Activated CD8-positive, alpha-beta memory T cell treated with anti-CD3 and anti-CD28 coated beads for 1 hour (primary cell): ENCODE measurements at places on chromosomes 16 and 17.

GRCh38 chr17:79535728-79536025, 75.2 kb downstream of the RBFOX3 start:
- DNase-seq = no peak

DNA sequence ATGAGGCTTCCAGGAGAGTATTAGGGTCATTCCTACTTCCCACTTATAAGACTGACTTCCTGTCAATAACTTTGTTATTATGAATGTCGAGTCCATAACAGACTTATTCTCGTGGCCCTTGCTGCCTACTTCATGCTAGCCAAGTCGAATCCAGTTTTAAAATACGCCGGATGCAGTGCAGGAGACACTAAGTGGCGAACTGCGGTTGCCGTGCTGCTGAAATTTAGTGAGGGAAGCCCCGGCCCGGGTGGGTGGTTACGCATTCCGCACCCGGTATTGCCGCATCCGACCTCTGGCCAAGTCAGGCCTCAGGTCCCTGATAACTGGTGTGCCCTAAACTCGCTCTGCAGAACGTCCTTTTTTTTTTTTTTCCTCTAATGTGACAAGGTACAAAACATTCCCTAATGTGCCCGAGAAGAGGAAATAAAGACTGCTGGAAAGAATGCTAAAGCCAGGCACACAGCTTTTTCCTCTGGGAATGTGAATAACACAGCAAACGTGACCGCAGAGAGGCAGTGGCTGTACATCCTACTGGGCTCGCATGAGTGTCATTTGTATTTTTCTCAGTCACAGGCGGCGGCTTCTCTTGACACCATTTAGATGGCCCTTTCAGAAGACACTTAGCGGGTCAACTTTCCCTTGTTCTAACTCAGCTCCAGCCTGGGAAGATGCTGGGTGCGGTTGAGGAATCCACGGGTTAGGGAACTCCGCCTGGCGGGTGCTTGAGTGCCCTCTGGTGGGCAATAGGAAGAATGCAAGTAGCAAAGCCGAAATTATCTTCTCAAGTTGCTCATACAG, 7.1 kb upstream of the AKTIP start:
- DNase-seq = no peak

DNA sequence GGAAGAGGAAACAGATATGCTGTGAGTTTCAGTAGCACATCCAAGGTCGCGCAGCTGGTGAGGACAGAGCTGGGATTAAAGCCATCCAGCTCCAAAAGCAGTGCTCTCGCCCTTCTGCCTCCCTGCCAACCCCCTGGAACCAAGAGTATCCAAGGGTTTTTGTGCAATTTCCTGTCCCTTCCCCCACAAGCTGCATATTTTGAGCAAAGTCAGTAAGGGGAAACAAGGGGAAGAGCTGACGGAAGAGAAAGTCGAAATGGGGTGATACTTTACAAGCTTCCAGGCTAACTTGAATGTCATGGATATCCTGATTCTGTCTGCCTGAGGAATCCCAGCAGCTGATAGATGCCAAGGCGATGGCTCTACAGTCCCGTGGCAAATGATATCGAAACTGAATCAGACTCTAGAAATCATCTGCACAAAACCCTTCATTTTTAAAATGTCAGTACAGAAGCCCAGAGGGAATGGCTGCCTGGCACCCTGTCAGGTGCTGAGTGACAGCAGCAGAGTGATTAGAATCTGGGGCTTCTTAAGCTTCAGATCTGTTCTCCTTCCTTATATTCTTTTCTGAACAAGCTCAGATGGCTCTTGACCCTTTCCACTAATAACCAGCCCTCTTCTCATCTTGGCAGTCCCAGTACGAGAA, 42.9 kb upstream of the TEKT3 start:
- DNase-seq = no peak

GRCh38 chr16:15529673-15530072, 95.3 kb downstream of the BMERB1 start:
- DNase-seq = no peak

DNA sequence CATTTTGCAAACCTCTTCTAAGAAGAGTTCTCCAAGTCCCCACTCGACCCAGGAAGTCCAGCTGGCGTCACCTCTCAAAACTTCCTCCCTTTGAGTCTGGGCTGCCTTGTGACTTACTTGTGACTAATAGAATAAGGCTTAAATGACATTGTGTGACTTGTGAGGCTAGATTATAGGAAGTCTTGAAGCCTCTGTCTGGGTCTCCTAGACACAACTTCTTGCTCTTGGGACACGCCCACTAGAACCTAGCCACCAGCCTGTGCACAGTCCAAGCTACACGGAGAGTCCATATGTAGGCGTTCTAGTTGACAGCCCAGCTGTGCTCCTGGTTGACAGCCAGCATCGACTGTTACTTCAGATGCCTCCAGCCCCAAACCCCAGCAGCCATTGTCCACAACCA, 66.7 kb upstream of the TANC2 start:
- no peak for DNase-seq

DNA sequence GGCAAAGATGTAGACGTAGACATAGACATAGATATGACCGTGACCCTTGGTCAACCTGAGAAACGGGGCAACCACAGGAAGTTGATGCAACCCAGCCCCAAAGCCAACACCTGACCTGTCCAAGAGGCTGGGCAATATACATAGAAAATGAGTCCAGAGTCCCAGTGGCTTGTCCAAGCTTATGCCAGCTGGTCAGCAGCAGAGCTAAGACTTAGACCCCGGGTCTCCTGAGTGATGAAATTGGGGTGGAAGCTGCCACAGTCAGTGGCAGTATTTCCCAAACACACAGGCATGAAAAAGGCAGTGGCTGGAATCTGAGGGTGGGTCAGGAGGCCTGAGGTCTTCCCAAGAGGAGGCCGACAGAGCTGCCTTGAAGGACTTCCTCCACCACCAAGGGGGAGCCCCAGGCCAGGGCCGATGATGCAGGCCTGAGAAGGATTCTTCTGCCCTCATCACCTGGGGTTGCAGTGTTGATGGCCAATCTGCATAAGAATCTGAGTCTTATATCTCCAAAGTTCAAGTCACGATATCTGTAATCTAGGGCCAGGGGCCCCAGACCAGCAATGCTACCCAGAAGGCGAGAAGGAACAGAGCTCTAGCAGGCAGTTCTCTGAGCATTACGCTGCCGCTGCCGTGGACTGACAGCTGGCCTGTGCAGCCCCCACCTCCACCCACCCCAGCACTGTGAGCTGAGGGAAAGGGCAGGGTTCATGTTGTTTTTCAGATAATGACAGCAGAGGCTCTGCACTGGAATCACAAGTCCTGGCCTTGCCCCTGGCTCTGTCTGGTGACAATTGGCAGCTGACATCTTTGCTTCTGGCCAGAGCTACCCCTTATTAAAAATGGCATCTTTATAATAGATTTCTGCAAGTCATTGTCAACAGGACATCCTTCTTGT, 72.7 kb downstream of the GNAO1 start:
- no peak for DNase-seq

DNA sequence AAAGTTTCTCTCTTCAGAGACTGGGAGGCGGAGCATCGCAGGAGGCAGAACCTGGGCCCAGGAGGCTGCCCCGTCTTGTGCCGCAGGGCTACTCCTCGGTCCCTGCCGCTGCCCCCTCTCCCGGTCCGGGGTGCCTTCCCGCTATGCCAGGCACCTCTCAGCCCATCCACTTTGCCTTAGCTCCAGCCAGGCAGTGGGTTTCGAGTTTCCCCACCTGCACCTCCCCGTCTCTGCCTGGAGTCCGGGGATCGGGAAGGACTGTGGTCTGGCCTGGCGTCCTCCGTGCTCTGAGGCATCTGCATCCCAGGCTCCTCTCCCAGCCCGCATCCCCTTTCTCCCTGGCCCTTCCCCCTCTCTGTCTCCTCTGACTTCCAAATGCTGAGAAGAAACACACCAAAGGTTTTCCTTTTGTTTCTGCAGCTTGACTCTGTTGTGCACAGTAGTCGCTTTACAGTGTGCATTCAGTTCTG, 26.8 kb upstream of the PIK3R6 start:
- DNase-seq = no peak

- DNase-seq = no peak
These were observed 14.0 kb downstream of the KCTD2 start for GRCh38 chr17:75061055-75061438.
